ENCODE measurements at places on chromosomes 11 and 22. TPM values are rescaled to one million over a fixed set of nuclear protein-coding genes. Genes with fewer than 3 reads are reported as not detected.

DNA sequence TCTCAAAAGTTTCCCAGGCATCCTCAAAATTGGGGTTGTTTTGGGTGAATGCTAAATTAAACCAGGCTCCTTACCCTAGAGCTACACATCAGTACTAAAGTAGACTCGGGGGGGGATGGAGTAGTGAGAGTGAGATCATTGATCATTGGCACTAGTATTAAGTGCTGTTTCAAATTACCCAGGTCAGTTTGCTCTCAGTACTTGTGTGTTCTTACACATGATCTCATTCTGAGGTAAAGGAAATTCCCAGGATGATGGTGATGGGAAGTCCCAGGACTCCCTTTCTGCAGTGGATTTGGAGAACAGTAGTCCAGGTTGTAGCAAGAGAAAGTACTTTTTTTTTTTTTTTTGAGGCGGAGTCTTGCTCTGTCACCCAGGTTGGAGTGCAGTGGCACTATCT lies 12.5 kb downstream of the RBM4 start:
- no peak for DNase-seq

GRCh38 chr11:46916286-46917108 lies 1.9 kb downstream of the LRP4 start:
- DNase-seq: peak; percentile 26

DNA sequence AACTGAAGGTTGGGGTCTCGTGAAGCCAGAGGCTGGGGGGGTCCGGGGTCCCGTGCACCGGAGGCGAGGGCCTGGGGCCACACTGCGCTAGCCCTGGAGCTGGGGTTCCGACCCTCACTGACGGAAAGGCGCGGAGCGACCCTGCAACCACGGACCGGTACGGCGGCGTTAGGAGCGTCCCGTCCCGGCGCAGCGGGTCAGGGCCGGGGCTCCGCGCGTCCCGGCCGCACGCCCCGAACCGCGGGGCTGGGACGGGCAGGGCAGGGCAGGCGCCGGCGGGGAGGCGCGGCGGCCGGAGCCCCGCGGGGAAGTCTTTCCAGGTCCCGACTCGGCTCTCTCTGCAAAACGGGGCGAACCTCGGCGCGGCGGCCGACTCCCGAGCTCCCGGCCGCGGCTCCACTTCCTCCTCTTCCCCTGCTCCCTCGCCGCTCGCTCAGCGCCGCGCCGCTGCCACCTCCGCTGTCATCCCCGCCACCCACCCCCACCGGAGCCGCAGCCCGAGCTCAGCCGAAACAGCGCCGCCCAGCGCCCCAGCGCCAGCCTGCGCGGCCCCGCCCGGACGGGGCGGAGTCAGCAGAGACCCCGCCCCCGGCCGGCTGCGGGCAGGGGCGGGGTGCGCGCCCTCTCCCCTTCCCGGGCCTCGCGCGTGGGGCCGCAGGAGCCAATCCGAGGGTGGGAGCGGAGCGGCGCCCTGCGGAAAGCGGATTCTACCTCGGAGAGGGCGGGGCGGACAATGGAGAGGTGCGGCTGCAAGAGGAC lies at the start of gene GDPD5:
TSS of gene GDPD5 (minus strand) at position 509 of the 759 bp plus-strand sequence. CDS start 48,206 bp downstream, outside the sequence.
- peak; percentile 93 for DNase-seq

DNA sequence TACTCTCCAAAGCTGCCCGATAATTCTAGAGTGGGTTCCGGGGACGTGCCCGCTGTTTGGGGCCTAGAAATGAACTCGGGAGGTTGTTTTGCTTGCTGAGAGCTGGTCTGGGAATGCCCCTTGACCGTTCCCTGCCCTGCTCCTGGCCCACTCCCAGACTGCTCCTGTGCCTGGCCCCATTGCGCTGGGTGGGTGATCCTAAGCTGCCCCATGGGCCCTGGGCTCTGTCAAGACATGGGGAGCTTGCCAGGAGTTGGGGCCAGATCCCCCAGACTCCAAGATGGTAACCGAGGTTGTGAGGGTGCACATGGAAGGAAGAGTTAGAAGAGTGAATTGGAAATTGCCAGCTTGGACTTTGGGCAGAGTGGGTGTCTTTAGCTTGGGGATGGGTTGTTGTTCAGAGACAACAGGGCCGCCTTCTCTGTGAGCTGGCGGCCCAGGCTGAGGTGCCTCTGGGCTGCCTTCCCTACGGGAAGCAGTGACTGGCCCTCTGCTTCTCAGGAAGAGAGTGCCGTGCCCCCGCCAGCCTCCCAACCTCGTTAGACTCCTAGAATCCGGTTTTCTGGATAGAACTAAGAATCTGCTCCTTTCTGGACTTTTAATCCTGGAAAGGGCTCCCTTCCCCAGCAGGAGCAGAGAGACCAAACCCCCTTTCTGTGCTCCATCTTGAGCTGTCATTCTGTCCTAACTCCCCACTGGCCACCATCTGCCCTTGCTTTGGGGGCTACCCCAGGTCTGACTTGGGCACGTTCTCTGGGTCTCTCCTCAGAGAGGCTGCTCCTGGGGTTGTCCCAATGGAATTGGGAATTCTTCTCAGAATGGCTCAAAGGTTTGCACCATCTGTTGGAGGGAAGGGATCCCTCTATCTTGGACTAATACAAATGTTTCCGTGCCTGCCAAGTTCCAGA lies 1.8 kb downstream of the ST3GAL4 start:
- DNase-seq: no peak

DNA sequence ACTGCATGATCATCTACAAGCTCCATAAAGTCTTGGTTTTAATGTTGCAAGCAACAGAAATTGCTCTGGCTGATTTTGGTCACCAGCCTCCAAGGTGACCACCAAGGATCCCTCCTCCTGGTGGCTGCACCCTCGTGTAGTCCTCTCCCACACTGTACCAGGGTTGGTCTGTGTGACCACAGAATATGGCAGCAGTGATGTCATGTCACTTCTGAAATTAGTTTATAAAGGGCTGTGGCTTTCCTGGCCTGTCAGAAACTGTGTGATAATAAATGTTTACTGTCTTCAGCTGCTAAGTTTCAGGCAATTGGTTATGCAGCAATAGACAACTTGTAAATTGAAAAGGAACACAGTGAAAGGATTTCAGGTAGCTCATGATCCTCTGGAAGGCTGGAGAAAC lies 5.3 kb upstream of the PRDM11 start:
- DNase-seq: peak; percentile 75

DNA sequence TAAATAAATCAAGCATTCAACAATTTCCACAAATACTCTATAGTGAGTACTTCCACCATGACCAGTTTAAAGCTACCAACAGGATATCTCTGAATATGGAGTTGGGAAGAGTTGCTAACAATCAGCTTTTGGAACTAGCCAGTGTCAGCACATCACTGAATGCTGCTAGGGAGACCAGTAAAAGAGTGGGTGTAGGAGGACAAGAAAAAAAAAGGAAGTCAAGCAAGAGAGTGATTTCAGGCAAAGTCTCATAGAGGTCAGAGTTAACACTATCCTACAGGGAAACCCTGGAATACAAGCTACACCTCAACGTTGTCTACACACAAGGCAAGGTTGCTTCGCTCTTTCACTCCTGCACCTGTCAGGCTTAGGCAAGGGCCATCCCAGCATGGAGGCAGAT lies 24.2 kb downstream of the EIF3F start:
- DNase-seq: no peak

GRCh38 chr22:46030231-46030880 lies 53.4 kb upstream of the WNT7B start:
- DNase-seq: no peak

The FAM180B gene
- 0.16 TPM for total RNA-seq

- DNase-seq: no peak
Measured at GRCh38 chr11:109123816-109124787, 297.9 kb upstream of the C11orf87 start.

The UBE4A gene
- total RNA-seq: 45.6 TPM

GRCh38 chr11:67649634-67650510 lies 658 bp downstream of the ACY3 start:
- no peak for DNase-seq

GRCh38 chr22:20392983-20393704 lies 807 bp upstream of the ZNF74 start:
- DNase-seq: no peak

DNA sequence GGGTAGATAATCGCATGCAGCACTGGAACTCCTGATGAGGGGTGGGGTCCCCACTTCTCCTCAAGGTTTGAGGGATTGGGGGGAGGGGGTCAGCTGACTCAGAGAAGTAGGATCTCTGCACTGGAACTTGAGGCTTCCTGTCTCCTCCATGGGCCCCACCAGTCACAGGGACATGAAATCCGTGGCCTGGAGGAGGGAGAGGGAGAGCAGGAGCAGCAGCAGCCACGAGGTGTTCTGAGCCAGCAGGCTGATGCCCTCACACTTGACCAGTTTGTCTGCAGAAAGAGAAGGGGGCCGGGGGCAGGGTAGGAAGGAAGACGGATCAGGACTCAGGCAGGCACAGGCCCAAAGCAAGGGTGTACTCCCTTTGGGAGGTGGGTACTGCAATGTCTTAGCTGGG lies 3.7 kb downstream of the THY1 start:
- no peak for DNase-seq

DNA sequence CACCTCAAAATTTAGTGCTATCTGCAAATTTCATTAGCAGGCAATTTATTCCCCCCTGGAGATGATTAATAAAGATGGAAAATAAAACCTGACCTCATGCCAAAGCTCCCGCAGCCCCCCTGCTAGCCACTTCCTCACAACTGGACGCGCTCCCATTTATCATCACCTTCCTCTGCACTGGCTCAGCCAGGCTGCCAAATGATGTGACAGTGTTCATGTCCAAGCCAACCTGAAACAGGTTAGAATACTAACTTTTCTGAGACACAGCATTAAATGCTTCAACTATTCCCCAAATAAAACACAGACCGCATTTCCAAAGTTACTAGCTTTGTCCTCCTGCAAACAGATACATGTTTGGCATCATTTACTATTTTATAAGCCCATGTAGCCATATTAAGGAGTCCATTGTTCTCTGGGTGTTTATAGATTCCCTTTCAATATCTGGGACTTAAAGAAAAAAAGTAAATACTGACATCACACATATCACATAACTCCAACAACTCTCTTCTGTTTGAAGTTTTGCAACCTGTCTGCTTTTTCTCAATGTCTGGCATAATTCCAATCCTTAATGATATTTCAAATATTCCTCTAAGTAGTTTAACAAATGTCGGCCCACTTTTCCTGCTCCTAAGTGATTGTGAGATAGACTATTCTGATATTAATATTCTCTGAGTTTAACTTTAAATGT lies 829.7 kb upstream of the FAT3 start:
- DNase-seq: no peak

The CECR2 gene
- 0.77 TPM for total RNA-seq

The PRR14L gene
- 45.5 TPM for total RNA-seq

The HINFP gene
- 31.9 TPM for total RNA-seq

DNA sequence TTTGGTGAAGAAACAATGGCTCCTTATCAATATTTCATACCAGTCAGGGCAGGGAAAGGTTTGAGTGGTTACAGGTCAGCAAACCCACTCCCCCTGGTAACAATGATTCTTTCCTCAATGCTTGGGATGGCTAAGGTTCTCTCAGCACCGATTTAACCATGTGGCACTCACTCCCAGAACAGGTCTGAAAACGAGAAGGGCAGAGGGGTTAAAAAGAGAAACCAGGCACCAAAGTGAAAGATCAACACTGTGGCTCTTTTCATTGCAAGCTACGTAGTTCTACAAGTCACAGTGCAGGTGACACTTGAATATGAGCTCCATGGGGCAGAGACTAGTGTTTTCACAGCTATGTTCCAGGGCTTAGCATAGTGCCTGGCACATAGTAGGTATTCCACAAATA lies 132.4 kb downstream of the PLEKHA7 start:
- DNase-seq: no peak

The SNX15 gene
- total RNA-seq: 31.5 TPM

The BRSK2 gene
- 0.84 TPM for total RNA-seq

The KRTAP5-7 gene
- total RNA-seq: not detected

DNA sequence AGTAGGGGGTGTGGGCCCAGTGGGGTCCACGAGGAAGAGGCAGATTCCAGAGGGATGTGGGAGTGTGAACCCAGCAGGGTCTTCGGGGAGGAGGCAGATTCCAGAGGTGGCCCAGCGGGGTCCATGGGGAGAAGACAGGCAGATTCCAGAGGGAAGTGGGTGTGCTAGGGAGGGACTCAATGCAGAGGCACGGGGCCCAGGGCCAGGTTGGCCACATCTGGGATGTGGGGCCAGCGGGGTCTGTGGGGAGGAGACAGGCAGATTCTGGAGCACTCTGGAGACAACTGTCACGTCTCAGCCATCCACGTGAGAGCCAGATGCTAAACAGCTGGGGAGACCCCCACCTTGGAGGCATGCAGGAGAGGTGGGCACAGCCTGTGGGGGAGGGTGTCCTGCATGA lies 582.6 kb downstream of the TBC1D22A start:
- no peak for DNase-seq

The H19 gene
- not detected for total RNA-seq

DNA sequence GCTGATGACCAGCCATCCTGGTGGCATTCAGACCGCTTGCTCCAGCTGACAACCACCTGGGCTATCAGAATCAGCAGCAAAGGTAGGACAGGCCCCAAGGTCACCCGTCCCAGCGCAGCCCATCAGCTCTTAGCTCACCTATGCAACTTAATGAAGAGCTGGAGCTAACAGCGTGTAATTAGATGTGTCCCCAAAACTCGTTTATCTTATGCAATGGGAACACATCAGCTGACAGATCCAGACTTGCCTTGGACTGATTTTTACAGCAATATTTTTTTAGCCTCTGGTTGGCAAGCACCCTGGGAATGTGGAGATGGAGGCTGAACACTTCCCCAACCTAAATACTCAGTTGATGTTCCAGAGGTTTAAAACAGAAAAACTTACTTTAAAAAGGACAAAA lies 76.0 kb downstream of the PACSIN2 start:
- DNase-seq: no peak

The C11orf16 gene
- total RNA-seq: not detected

- no peak for DNase-seq
Measured at GRCh38 chr22:40819599-40820140, 524 bp upstream of the SLC25A17 start.

GRCh38 chr22:41240377-41241132 lies at the start of gene CHADL:
Gene CHADL, minus strand, starts transcription at chr22:41240931. Its CDS starts 50 bp downstream, at chr22:41240881.
- DNase-seq: no peak

The SLC37A2 gene
- 1.5 TPM for total RNA-seq

DNA sequence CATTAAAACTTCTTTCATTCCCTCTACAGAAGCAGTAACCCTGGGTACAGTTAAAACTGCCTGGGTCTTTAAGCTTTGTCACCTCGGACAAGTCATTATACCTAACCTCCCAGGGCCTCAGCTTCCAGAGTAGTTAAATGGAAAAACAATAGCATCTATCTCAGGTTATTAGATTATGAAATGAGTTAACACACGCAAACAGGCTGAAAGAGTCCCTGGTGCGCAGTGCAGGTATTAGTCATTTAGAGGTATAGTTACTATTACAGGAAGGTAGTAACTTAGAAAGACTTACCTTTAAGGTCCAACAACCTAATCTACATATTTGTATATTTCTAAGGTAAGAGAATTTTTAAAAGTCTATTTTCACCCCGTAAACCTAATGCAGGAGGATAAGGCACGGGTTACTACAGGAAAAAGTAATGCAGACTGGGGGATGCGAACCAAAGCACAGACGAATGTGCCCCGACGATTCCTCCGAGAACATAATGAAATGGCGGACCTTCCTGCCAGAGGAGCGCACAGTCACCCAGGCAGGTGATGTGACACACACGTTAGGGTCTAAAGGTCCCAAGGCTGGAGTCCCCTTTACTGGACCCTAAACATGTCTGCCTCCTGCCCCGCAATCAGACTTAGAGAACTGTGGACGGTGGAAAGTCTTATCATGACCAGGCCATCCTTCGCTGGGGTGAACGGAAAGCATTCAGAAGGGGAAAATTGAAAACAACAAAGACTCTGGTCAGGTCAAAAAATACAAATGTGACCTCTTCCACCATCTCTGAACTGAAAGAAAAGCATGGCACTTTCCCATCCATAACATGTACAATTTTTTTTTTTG lies 1.3 kb downstream of the NAP1L4 start:
- peak; percentile 66 for DNase-seq

- no peak for DNase-seq
Measured at GRCh38 chr22:32951076-32951806, 106.9 kb downstream of the SYN3 start.

The MPZL2 gene
- 12.9 TPM for total RNA-seq
